Progenitor cell of endocrine pancreas (in vitro differentiated cells): ENCODE measurements at places on chromosomes 6 and 20.

DNA sequence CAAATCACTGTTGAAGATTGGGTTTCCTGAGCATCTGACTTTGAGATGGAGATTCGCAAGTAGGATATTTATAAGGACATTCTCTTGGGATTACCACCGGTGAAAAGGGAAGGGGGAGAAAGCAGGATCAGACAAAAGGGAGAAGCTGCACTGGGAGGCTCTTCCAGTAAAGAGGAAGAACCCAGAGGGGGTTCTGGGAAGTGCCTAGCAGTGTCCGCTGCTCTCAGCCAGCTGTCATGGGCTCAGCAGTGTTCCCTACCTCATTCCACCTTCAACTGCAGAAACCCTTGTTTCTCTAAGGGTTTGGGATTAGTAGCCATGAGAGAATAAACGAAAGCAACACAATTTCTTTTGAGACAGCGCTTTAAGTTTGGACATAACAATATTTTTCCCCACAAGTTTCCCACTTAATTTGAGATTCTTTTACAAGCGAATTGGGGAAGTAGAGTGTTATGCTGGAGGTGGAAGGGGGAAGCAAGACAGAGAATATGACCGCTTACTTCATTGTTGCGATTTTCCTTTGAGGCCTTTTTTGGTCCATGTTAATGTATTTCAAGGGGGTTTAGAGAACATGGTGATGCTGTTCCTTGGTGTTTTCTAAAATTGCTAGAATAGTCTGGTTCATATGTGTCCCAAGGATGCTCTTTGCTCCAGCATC lies 154.5 kb upstream of the SCGN start:
- DNase-seq = no peak

GRCh38 chr20:54110041-54110440 lies 39.6 kb upstream of the BCAS1 start:
- no peak for DNase-seq

- no peak for DNase-seq
These were observed 236.1 kb downstream of the TSHZ2 start for GRCh38 chr20:53208110-53208832.

GRCh38 chr6:169237496-169238134 lies 16.0 kb downstream of the THBS2 start:
- DNase-seq = no peak

GRCh38 chr6:163872335-163872734 lies 457.8 kb downstream of the QKI start:
- DNase-seq = no peak

DNA sequence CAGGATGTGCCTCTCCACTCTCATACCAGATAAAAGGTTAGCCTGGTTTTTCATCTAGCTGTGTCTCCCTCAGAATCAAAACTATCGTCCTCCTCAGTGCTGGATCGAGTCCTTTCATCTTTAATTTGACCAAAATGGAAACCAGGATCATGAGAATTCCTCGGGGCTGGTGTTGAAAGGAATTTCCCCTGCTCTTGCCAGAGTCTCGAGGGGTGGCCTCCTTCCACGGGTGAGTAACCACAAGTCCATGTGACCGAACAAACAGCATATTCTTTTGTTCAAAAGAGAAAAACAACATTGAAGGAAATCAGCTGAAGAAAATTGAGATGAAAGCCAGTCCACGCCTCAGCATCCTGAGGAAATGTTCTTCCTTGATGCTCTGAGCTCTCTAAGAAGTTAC lies 165.9 kb upstream of the CDYL start:
- no peak for DNase-seq

DNA sequence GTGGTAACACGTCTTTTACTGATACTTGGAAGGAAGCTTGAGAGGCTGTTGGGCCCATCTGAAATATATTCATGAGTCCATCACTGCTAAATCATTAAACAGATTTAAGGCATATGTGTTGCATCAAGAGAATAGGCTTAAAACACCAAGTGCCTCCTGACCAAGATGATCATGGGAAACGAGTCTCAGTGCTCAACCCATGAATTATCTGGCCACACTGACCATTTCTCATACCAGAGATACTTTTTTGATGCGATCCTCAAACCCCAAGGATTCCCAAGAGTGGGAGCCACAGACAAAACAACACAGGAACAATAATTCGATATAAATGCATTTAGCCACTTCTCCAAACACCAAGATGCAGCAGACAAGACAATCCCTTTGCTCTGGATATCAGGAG lies 17.2 kb downstream of the HEY2 start:
- no peak for DNase-seq

DNA sequence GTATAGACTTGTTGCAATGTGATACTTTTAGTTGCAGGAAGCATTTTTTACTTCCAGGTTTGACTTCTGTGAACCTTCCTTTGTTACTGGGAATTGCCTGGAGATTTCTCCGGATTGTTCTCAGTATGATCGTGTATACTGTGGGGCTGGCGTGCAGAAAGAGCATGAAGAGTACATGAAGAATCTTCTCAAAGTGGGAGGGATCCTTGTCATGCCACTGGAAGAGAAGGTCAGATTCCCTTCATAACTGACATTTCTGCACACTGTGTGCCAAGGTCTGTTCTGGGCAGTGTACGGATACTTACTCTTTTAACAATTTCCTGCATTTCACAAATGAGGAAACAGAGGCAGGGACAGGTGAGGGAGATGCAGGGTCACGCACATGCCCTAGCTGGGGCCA lies 9.7 kb downstream of the PCMTD2 start:
- no peak for DNase-seq

DNA sequence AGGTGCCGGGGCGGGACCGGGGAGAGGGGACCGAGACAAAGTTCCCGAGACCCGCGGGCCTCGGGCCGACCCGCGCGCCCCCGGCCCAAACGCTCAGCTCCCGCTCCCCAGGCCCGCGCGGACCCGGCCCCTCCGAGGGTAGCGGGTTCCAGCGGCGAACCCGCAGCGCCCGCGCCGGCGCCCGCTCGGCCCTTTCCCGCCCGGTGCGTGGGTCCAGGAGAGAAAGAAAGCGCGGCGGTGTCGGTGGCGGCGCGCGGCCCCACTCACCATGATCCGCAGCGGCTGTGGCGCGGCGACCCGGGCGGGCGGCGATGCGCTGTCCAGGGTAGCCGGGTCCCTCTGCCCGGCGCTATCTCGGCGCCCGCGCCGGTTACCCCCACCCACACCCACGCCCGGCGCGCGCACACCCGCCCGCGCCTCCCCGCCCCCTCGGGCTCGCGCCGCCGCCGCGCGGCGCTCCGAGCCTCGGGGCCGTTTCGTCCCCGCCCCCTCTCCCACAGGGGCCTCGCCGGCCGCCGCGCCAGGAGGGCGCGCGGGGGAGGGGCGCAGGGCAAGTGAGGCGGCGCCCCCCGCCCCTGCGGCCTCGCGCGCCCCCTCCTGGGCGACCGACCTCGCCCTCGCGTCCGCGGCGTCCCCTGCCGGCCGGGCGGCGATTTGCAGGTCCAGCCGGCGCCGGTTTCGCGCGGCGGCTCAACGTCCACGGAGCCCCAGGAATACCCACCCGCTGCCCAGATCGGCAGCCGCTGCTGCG lies at the start of gene ELOVL2:
TSS of gene ELOVL2 (minus strand) at position 345 of the 751 bp plus-strand sequence. CDS start at position 270, 75 bp downstream.
- DNase-seq = peak; percentile 58

DNA sequence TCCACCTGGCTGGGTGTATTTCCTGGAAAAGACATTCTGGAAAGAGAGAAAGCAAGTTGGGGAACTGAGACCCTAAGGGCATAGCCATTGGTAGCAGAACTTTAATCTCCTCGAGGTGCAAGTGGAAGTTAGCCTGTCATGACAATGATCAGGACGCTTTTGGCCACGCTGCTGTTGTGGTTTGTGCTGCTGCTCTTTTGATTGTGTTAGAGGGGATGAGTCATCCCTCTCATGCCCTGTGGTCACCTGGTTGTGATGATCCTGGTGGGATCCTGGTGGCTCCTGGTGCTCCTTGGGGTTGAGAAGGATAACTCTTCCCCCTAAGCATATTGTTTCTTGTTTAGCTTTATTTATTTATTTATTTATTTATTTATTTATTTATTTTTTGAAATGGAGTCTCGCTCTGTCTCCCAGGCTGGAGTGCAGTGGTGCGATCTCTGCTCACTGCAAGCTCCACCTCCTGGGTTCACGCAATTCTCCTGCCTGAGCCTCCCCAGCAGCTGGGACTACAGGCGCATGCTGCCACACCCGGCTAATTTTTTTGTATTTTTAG lies 350.3 kb downstream of the KIF16B start:
- no peak for DNase-seq

- no peak for DNase-seq
These were observed 139.9 kb downstream of the AGPAT4 start for GRCh38 chr6:161133963-161134362.

DNA sequence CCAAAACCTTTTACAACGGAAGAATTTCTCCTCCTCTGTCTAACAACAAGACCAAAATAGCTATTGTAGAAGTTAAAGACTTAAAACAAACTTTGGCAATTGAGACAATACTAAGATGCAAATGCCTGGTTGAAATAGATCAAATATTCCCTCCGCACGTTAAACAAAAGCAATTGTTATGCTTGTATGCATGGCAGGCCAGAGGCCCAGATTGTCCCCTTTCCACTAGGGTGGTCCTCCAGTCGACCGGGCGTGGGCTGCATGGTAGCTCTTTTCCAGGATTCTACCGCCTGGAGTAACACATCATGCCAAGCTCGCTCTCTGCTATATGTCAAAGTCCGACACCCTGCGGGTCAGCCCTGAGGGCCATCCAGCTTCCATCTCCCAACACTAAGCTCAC lies 234.7 kb downstream of the RNGTT start:
- DNase-seq = no peak

DNA sequence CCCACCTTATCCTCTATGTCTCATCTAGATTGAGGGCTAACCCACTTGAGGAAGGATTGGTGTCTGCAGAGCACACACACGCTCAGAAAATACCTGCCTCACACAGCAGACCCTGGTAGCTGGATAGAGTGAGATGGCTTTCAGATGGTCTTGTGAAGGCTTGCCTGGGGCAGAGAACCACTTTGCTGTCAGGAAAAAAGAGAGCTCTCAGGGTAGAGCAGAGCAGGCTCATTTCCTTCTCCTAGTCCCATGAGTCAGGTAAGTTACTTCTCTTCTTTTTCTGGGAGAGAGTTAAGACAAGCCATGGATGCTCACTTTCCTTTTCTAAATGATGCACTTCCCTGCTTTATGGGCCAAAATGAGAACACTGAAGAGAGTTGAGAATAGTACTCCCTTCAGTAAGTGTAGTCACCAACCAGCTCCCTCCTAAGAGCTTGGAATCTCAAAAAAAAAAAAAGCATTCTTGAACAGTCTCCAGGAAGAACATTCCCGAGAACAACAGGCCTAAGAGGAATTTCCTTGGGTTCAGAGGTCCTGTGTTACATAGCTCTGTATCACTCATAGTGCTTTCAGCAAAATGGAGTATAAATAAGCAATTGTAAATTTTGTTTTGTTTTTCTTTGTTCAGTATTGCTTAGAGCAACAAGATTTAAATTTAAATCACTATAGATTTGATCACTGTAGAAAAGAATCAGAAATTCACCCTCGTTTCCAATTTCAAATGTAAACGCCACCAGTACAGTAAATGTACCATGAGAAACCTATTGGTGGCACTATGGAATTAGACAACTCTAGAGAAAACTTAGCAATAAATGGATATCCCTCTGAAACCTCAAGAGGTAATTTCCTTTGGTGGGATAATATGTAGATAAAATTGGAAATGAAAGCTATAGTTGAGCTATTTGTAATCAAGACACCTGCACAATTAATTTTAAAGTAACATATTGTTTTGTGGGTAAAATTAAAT lies 530.3 kb downstream of the RFPL4B start:
- DNase-seq = no peak

DNA sequence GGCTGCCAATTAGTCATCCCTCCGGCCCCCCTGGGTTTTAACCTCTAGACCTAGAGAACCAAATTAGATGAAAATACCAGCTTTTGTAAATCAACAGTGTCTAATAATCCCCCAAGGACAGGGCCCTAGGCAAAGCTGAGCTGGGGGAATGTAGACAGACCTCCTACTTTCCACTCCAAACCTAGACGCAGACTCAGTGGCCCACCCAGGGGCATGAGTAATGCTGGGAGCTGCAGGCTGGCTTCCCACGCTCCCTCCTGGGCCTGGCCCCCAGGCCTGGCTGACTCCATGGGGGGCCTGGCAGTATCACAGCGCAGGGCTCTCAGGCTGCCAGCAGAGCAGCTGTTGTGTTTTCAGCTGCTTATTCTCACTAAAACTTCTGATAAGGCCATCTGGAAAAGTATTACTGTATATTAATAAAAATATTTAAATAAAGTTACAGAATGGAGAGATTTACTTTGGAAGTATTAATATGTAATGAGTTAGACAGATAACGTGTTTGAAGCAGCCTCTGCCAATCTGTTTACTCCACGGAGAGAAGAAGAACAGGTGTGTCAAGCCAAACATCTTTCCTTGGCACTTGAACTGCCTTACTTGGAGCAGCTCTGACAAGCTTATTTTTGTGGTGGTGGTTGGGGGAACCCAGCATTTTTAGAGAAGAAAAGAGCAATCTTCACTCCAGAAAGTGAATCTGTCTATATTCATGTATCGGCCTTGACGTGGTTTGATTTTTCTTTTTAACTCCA lies 144.0 kb upstream of the AGPAT4 start:
- DNase-seq = no peak

DNA sequence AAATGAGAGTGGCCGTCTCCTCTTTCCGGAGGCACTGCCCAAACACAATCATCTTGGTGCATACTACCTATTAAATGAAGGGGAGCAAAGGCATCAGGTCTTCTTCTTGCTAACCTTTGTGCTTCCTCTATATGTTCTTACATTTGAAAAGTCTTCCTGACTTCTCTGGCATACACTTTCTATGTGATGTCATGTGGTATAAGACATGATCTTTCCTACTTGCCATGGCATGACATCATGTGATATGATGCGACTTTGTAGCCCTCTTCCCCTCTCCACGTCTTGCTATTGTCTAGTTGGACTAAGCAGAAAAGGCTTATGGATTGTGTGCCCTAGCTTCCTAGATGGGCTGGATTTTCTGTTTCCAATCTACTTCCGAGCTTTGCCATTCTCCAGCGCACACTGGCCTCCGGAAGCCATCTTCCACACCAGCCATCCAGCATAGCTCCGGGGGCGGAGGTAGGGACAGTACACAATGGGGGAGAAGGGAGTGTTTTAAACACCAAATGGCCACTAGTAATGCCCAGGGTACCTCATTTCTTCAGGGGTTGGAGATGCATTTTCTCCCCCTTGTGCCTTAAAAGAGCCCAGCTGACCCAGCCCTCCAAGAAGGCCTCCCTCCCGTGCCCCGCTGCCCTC lies 8.8 kb upstream of the NEDD9 start:
- DNase-seq = no peak

- DNase-seq = no peak
These were observed 35.8 kb downstream of the HLA-B start for GRCh38 chr6:31321005-31321707.

DNA sequence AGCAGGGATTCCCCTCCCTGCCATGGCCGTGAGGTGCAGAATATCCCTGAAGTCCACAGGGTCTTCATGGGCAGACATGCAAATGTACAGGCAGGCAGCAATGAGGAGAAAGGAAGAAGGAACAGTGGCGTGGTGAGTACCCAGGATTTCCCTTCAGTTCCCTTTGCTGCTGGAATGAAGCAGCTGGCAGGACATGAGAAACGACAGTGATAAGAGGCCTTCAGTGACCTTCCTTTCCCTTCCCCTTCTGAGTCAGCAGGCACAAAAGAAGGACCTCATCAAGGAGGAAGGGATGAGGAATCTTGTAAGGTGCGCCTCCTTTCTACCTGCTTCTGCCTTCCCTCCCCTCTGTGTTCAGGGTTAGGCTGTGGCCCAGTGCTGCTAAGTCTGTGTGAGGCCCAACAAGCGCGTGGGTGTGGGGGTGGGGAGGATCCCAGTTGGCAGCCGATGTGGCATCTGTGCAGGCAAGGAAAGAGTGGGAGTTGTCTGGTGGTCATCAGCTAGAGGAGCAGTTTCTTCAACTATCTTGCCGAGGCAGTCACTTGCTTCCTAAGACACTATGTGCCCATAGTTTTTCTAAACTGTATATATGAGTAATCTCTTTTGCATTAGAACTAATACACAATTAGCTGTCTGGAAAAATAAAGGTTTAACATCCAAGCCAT lies 29.5 kb upstream of the FBXO9 start:
- DNase-seq = no peak
